ENCODE measurements at places on chromosomes 12 and 14.
A peak's percentile ranks its signal among the peaks of the same experiment; 100 is the strongest.

DNA sequence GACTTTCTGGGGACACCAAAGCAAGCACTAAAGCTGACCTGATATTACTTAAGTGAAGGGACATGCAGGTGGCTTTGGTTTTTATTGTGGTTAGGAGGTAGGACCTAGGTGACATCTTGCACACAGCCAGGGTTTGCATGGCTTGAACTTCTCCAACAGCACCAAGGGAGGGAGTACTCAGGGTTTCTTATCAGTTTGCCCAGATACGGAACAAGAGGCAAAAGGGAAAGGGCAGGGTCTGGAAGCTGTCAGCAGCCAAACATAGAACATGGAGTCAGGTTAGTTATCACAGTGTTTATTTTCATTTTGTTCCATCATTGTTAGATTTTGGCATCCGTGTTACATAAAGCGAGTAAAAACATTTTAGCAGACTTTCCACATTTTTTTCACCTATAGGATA is 186.3 kb upstream of the CLEC14A start:
- DNase-seq: no peak

GRCh38 chr12:46164186-46164761 is 104.6 kb downstream of the SLC38A1 start:
- peak; percentile 41 for DNase-seq

DNA sequence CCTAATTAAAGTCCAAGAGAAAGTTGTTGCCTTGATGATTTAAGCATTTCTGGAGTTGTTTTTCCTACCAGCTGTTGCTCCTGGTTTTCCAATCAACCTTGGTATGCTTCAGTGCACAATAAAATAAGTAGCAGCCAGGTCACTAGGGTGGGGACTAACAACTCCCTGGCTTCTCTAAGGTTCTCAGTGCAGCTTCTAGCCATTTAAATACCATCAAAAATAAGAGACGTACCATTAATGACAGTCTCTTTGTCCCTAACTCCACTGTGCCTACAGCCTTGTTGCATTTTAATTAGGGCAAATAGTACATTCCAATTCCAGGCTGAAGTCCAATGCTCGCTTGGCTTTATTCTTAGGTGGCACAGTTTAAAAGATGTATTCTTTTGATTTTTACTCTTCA is 11.8 kb downstream of the STON2 start:
- no peak for DNase-seq

DNA sequence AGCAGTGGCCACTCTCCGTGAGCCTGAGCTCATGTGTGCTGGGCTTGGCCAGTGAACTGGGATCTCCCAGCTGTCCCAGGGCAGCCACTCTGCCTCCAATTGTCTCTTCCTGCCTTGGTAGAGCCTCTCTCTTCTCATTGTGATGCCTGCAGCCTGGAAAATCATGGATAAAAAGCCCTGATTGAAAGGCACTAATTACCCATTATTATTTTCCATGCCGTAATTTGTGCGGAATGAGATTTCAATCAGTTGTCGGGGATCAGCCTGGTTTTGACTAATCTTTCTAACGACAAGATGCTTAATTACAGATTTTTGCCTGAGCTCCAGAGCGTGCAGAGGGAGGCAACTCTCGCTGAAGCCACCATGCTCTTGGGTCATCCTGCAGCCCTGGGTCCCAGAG is 52.7 kb downstream of the ESRRB start:
- DNase-seq: no peak

- DNase-seq: no peak
Measured at GRCh38 chr12:32440120-32440865, 40.9 kb downstream of the FGD4 start.

DNA sequence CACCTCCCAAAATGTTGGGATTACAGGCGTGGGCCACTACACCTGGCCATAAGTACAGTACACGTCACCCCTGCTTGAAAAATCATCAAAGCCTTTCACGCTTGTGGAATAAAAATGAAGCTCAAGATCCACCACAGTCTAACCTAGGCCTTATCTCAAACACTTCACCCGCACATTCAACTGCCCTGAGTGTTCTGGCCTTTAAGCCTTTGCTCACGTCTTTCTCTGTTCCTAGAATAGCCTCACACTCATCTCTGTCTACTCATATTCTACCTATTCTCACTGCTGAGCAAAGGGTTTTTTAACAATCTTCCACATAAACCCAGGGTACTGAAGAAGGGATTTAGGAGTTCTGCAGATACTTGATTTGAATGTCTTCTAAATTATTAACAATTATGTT is 9.9 kb downstream of the CALCOCO1 start:
- DNase-seq: no peak

DNA sequence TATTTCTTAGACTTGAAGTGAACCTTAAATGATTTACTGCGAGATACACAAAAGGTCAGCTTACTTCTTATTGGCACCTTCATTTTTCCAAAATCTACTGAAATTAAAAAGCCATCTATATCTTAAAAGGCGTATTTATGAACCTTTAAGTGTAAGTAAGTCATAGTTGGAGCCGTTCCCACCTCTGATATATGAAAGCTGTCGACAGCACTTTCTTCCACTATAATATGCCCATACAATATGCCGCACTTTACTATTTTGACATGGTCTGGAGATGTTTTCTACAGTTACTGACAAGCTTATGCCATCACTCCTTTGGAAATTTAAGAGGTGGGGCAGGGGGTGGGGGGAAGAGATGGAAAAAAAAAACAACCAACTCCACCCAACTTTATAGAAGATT is 155.3 kb downstream of the PHETA1 start:
- DNase-seq: no peak

DNA sequence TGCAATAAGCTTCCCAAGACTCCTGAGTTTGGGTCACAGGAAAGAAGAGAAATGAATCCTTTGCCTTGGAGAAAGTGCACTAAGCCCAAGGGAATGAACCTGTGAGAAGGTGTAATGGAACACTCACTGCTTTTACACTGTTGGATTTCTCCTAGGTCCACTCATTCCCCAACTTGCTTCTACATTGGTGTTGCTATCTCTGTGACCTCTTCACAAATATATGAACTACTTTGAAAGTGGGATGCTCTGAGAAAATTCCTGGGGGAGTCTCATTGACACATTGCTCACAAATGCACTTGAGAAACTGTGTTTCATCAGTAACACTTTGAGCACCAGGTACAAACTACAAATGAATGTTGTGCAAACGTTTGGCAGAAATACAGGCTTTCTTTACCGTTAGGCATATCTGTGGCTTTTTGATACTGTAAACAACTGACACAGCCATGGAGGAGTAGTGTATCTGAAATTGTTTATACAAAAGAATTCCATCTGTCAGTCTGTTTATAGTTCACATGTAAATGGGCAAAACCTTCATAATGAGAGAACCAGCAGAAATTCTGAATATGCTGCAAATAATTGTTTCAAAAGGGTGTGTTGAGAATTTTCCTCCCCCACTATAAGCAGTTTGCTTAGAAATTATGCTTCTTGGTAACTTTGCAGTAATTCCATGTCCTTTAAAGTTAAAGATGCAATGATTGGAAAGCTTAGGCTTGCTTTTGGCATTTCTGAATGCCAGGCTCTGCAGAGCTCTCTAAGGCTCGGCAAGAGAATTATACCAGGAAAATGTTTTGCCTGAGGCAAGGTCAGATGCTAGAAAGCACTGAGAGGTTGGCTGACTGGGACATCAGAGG is 348.5 kb upstream of the DDHD1 start:
- DNase-seq: no peak

- DNase-seq: no peak
Measured at GRCh38 chr14:54709444-54709843, 142.5 kb downstream of the SAMD4A start.

DNA sequence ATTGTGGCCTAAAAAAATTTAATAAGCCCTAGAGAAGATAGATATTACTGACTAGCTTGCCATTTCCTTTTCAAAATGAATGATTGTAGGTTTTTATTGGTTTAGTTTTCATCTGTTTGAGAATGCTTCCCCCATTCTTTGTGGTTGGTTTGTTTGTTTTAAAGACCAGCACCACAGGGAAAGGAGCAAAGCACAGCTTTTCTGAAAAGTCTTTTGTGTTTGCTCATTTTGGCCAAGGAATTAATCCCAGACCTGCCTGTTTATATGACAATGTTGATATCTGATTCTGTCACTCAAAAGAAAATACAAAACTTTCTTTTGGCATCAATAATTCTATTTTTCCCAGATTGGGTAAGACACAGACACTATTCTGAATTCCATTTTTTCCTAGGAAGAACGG is 312.5 kb upstream of the FLRT2 start:
- no peak for DNase-seq

GRCh38 chr12:75641031-75641780 is 129.8 kb upstream of the KRR1 start:
- DNase-seq: no peak

DNA sequence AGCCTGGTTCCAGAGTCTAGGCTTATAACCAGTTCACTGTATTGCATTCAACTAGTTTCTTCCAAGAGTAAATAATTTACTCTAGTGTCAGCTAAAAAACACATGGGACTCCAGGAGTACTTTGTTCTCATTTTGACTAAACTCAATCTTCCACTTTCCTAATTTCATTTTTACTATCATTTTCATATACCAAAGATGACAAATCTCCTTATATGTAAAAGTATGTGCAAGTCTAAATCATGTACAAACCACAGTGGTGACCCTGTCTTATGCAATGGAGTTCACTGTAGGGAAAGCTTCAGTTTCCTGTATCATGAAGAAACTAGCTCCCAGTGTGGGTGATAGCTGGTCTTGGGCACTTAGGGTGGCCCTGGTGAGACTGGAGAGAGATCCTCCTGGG is 151.6 kb downstream of the HELB start:
- no peak for DNase-seq

GRCh38 chr12:7749442-7749841 is 2.3 kb upstream of the CLEC4C start:
- DNase-seq: no peak

GRCh38 chr12:110330124-110330523 is 49.1 kb downstream of the ATP2A2 start:
- DNase-seq: no peak

GRCh38 chr14:25120261-25120660 is 70.3 kb upstream of the STXBP6 start:
- DNase-seq: no peak

- no peak for DNase-seq
Measured at GRCh38 chr14:104929268-104930230, 4.9 kb downstream of the PLD4 start.

DNA sequence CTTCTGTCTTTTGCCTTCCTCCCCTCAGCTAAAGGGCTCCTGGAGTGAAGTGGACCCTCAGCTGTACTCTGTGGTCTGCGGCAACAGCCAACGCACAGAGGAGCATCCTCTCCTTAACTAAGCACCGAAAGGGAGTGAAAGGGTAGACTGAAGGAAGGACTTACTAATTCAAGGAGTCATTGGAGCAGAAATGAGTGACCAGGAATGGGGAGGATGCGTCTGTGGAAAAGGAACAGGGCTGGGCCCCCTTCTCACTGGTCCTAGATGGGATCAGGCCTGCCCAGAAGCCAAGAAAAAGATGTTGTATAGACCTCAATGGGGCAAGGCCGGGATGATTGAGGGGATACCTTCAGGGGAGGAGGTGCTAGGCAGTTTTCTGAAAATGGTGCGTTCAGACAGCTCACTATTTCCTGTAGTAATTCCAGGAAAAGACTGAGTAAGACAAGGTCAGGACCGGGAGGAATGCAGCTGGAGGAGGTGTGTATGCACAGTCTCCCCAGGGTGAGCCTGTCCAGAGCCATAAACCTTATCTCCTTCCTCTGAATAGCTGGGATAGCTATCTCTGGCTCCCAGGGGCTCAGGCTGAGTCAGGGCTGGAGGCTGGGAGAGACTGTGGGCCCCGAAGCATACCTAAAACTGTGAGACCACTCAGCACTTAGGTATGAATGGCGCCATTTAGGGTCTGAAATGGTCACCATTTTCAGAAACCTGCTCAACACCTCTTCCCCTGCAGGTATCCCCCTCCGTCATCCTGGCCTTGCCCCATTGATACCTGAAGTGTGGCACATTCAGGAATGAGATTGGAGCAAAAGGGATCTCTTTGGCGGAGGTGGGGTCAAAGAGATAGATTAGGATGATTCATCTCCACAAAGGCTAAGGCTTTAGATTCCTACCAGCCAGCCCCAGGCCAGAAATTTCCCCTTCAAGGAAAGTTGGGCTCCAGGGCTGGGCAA is 20.2 kb upstream of the KRT8 start:
- DNase-seq: no peak

- DNase-seq: no peak
Measured at GRCh38 chr12:50625029-50625925, 120.5 kb downstream of the DIP2B start.

GRCh38 chr14:70005281-70005805 is 126.1 kb downstream of the SMOC1 start:
- DNase-seq: no peak

DNA sequence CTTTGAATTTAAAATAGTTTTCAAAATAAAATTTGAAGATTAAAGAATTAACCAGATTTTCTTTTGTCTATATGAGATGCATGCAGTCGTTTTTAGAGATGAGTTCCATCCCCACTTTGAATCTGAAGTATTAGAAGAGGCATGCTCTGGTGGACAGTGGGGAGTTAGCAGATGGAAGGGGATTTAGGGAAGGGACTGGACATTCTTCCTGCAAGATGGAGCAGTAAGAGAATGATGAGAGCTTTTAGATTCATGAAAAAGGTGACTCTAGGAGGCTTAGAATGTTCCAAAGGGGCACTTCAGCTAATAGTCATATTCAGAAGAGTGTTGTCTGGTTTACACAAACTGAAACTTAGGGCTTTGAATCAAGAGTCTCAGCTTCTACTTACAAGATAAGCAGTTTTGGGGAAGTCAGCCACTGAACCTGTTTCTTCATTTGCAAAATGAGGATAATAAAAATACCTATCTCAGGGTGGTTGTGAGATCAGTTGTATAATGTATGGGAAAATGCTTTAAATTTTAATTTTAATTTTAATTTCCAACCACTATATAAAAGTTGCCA is 3.7 kb downstream of the ZBTB1 start:
- DNase-seq: no peak

- no peak for DNase-seq
Measured at GRCh38 chr12:122847921-122848421, 12.7 kb downstream of the HIP1R start.

DNA sequence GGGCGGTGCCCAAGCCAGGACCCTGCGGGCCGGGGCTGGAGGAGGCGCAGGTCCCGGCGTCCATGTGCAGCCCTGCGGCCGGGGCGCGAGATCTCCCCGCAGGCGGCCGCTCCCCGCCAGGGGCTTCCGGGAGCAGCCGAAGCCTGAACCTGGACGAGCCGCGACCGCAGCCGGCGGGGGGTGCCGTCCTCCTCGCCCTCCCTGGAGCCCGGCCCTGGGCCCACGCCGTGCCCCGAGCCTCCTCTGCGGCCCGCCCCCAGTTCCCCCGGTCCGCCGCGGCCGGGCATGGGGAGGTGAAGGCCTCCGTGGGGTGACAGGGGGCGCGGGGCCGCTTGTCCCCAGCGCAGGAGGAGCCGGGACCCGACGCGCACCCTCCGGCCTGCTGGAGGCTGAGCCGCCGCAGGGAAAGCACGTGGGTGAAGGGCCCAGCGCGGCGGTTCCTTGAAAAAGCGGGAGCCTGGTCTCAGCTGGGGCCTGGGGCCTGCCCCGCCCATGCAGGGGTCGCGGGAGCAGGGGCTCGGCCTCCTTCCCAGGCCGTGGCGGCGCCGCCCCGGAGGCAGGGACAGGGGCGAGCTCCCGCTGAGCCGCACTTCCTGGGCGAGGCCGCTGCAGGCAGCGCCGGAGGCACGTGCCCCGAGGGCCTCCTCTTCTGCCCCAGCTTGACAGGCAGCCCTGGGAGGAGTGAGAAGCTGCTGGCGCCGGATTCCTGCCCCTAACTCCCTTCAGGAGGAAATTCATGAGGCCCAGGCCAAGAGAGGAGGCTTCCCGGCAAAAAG is 55.6 kb upstream of the PPP2R5C start:
- no peak for DNase-seq

All from NCI-H526 (cell line).